ENCODE measurements at places on chromosomes 7 and 10.

DNA sequence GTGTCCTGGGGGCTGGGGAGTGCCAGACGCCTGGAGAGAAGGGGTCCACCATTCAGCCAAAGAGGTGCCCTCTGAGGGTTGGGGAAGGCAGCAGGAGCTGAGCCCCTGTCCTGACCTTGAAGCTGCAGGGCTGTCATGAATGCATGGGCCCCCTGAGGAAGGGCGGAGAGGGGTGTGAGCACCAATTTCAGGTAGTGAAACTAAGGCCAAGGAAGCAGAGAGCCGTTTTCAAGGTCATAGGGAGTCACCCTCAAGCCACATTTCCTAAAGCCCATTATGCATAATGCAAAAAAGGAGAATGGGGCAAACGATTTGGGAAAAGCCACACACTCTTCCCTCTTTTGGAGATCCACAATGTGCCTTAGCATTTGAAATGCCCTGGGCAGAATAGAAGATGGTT lies 37.2 kb downstream of the FIGNL1 start:
- DNase-seq = no peak

- no peak for DNase-seq
Observed at GRCh38 chr10:28754930-28755718, 77.8 kb downstream of the BAMBI start.

DNA sequence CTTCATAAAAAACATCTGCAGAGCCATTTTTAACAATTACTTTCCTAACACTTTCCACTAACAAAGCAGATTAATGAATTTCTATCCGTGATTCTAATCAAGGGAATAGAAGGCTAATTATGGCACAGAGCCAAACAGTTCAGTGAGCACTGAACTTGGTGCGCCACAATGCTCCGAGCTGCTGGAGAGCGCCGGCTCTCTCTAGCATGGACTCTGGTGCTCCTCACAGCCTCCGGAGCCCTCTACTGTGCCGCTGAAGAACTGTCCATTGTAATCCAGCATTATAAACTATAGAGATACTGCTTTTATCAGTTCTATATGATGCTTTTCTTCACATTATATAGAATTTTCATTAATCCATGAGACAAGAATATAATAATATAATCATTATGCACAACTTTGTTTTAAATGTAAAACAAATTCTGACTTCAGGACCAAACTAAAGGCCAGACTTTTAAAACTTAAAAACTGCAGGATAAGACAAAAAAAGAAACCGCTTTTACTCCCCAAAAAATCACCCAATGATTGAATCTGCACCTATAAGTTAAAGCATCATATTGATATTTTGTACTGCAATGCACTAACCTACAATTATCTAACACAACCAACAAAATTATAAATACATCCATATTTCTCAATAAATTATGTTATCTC lies 123.6 kb downstream of the RNF32 start:
- DNase-seq = no peak

- no peak for DNase-seq
Observed at GRCh38 chr7:80054356-80054755, 80.3 kb upstream of the GNAI1 start.

DNA sequence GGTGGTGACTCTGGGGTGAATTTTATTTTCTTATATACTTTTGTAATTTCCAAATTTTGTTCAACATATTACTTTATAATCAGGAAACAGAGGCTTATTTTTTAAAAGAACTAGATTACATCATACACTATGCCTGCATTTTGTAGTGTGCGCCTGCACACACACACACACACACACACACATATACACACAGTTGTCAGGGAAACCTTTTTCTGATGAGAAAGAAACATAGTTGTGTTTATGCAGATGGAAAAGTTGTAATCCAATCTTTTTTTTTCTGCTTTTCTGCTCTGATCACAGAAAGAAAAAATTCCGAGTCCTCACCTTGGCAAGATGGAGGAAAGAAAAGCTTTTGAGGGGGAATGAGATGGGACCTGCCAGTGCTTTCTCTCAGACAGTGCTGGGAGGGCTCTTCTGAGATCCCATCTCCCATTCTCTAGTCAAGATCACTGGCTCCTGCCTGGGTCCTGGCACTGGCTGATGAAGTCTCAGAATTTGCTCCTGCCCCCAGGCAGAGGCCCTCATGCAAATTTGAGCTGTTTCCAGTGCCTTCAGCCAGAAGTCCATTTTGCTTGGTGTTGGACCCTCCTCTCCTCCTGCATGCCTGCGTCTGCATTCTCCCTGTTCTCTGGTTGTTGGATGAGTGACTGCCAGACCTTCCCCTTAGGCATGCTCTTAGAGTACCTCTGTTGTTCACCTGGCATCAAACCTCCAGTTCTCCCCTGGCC lies 59.7 kb downstream of the TLL2 start:
- DNase-seq = no peak

- no peak for DNase-seq
Observed at GRCh38 chr7:120995654-120996053, 7.1 kb downstream of the CPED1 start.

DNA sequence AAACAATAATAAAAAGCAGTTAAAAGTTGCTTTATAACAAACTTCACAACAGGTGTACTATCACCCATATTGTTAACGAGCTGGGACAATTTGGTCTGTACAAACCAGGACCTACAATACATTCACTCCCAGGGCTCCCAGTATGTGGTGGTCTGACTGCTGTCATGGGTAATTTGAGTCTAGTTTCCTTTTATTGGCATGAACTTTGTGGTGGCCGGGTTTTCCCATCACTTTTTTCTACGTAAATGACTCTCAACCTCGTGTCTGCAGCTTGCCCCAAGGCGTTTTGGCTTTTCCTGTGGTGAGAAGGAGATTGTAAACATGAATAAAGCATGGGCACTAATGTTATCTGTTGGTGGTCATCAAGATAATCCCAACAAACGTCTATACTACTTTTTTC lies 118.7 kb upstream of the CDK6 start:
- no peak for DNase-seq

DNA sequence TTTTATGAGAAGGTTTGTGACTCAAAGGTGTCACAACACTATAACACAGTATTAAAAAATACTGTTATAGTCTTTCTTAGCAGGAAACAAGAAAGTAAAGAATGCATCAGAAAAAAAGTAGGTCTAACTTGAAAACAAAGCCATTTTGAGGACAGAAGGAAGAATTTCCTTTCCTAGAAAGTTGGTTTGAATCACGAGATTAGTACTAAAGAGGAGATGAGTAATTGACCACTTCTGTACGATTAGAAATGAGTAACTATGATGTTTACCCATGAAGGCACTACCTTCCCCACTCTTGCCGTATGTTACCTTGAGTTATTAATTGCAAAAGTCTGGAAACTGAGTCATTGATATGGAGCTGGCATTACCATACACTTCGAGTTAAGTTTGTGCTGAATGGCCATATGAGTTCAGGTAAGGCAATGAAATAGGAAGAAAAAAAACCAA lies 65.2 kb downstream of the FAM185A start:
- DNase-seq = no peak

GRCh38 chr7:149723795-149724495 lies 49.4 kb downstream of the ZNF467 start:
- no peak for DNase-seq
